ENCODE measurements at places on chromosomes 16 and 17.

DNA sequence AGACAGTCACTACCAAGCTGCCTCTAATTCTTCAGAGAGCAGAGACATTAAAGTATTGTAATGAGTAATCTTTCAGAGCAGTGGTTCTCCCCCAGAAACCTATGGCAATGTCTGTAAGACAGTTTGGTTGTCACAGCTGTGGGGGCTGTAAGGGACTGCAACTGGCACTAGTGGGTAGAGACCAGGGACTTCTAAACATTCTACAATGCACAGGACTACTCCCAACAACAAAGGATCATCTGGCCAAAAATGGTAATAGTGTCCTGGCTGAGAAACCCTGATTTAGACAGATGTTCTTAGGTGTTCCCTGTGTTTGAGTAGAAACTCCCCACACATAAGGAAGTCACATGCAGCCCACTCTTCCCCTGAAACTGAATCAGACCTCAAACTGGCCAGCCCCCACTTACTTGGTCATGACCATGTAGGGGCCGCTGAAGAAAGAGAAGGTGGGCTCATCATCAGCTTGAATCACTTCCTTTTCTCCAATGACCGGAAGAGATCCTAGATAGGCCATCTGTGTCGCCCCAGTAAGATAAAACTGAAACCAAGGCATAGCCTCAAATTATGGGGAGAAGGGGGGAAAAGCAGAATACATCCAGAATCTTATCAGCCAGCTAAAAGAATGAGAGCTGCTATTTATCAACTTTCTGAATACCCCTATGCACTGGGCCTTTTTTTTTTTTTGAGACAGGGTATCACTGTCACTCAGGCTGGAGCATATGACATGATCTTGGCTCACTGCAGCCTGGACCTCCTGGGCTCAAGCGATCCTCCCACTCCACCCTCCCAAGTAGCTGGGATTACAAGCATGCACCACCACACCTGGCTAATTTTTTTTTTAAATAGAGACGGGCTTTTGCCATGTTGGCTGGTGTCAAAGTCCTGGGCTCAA lies 75.8 kb downstream of the TEX14 start:
- DNase-seq = no peak

GRCh38 chr16:74168445-74168844 lies 128.2 kb upstream of the PSMD7 start:
- DNase-seq = no peak

GRCh38 chr16:63613701-63614100 lies 1508.2 kb downstream of the CDH11 start:
- no peak for DNase-seq

- DNase-seq = no peak
These were observed 24.7 kb upstream of the GPATCH8 start for GRCh38 chr17:44527954-44528353.

DNA sequence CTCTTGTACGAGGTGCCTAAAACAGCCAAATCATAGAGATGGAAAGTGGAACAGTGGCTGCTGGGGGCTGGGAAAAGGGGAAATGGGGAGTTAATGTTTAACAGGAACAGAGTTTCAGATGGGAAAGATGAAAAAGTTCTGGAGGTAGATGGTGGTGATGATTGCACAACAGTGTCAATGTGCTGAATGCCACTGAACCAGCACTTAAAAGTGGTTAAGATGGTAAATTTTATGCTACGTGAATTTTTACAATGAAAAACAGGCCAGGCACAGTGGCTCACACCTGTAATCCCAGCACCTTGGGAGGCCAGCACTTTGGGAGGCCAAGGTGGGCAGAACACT lies 130.4 kb downstream of the C16orf78 start:
- no peak for DNase-seq

DNA sequence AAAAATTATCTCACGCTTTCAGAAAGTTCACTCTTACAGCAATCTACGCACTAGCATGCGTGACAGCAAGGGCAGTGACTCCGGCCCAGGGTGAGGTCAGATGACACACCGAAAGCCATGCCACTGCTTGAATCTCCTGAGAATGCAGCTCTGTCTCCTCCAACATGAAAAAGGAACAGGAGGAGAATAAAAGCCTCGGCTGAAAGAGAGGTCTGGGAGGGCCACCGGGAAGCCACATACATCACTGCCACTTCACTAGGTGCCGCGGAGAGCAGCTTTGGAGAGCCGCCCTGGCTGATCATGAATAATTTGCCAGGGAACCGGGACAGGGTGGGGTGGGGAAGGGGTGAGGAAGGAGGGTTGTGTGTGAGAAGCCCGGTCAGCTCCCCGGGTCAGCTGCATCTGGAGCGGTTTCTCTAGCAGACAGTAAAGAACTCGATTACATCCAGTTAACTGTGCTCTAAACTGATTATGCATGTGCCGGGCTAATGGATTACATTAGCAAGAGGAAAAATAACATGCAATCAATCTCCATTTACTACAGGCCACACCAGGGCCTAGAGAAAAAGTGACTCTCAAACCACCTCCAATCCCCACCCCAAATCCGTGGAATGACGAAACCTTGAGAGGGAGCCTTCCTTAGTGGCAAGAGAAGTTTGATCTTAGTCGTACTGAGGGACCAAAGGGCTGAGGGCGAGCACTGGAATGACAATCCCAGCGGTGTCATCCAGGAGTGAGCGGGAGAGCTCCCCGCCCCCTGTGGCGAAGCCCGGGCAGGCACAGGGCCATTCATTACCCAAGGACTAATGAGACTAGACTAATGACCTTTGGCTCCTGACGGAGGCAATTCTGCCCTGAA lies 100.3 kb downstream of the ZFHX3 start:
- DNase-seq = no peak

GRCh38 chr16:3578121-3578520 lies 918 bp upstream of the NLRC3 start:
- peak; percentile 61 for DNase-seq

DNA sequence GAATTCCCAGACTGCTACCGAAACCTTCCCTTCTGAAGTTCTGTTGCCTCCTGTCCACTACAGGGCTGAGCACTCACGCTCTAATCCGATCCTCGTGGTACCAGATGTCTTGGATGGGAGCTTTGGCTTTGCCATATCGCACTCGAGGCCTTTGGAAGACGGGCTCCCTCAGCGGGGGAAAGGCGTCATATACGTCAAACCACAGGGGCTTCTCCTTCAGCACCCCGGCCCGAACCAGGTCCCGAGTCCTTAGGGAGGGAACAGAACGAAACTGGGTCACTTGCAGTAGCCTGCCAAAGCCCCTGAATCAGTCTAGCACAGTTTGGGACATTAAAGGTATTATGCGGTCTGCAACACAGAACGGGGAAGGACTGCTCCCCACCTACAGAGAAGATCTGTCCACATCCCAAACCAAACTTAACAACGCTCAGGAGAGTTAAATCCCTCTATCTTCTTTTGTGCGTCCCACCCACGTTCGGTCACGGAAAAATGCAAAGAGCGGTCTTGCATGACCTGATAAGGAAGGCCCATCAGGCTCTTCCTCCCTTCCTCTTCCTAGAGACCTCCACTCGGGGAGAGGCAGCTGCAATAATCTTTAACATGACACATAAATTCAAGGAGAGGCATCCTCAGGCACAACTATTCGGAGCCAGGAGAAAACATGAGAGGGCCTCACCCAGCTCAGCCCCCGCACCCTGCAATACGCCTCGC lies 526 bp downstream of the MRPS23 start:
- DNase-seq = no peak

DNA sequence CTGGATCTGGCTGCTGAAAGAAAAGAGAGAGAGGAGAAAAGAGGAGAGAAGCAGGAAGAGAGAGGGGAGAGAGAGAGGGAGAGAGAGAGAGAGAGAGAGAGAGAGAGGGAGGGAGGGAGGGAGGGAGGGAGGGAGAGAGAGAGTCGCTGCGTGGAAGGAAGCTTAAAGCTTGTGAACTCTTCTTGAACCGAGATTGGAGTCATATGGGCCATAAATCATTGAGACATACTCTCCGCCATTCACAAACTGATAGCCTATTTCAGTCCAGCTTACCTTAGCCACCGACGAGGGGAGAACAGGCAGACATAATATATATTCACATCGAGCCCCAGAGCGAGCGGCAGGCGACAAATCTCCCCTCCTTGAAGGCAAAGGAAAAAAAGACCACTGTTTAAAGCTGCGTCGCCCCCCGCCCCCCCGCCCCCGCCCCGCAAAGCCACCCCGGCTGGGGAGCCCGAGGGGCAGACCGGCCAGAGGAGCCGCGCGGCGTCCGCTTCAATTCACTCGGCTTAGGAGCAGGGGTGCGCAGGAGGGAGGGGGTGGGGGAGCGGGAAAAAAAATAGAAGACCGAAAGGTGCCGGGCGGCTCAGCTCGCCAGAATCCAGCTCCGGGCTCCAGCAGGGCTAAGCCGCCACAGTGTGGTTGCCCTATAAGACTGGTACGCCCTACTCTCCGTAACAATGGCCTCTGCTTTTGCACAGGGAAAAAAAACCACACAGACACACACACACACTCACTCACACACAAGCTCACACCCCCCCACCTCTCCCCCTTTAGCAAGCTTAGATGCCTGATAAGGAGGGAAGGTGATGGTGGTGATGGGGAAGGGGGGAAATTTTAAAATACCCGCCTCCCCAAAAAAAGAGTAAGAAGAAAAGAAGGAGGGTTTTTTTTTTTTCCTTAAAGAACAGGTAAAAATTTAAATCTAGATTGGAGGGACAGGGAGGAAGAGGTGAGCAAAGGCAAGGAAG lies 10.6 kb upstream of the HOXB2 start:
- peak; percentile 24 for DNase-seq

DNA sequence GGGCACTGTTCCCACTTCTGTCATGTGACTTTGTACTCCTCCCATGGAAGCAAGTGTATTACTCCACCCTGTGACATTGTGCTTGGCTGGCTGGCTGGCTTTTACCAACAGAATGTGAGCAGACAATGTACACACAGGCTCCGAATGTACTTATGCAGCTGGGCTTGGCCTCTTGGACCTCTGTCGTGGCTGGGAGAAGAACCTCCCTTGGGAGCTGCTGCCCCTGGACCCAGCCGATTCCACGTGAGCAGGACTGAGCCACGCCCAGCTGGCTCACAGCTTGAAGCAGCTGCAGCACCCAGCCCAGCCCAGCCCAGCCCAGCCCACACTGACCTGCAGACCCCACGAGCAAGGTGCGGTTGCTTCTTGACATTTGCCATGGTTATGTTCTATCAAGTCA lies 177.5 kb downstream of the RBFOX3 start:
- DNase-seq = no peak

- no peak for DNase-seq
These were observed 30.8 kb downstream of the CCDC42 start for GRCh38 chr17:8713878-8714277.

DNA sequence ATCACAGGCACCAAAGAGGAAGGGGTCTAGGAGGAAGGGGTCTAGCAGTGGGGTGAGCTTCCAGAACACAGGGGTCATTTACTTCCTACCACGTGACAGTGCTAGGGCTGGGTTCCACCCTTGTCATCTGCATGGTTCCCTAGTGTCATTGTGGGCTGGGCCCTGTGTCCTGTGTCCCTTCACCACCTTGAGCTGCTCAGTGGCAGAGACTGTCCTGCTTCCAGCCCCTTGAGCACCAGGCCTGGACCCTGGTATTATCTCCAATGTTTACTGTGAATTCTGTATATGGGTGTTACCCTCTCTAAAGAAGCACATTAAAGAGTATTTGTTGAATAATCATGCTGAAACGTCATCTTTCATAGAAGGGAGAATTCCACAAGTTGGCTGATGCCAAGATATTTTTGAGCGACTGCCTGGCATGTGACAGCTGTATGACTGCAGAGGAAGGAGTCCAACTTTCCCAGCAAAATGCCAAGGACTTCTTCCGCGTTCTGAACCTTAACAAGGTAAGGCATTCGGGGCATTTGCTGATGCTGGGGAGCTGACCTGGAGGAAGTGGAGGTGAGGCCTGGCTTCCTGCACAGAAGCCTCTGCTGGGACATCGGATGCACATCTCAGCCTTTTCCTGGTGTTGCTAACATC lies 5.5 kb downstream of the NARF start:
- no peak for DNase-seq

DNA sequence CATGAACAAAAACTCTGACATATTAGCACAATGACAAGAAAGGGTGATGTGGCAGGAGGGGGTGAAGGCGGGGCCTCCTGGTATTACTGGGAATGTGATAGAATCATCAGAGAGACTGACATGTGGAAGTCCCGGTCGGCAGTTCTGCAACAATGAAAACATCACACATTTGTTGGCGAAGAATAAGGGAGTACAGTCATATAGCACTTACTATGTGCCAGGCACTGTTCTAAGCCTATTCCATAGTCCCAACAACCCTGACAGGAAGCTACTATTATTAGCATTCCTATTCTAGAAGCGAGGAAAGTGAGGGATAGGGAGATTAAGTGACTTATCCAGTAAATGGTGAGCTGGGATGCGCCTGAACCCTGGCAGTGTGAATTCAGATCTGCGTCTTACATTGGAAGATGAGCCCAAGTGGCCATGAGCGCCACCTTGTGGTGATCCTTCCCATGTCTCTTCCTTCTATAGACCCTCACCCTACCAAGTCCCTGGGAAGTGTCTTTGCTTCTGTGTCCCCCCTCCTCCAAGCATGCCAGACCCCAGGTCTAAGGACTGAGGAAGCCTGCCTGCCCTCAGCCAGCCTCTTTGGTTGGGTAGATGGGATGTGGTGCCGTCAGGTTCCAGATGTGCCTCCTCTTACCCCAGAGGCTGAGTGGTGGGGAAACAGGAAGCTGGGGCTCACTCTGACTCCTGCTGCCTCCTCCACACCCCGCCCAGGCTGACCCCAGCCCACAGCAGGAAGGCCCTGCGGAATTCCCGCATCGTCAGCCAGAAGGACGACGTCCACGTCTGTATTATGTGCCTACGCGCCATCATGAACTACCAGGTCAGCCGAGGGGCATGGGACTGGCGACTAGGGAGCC lies 14.0 kb downstream of the FMNL1 start:
- peak; percentile 80 for DNase-seq

DNA sequence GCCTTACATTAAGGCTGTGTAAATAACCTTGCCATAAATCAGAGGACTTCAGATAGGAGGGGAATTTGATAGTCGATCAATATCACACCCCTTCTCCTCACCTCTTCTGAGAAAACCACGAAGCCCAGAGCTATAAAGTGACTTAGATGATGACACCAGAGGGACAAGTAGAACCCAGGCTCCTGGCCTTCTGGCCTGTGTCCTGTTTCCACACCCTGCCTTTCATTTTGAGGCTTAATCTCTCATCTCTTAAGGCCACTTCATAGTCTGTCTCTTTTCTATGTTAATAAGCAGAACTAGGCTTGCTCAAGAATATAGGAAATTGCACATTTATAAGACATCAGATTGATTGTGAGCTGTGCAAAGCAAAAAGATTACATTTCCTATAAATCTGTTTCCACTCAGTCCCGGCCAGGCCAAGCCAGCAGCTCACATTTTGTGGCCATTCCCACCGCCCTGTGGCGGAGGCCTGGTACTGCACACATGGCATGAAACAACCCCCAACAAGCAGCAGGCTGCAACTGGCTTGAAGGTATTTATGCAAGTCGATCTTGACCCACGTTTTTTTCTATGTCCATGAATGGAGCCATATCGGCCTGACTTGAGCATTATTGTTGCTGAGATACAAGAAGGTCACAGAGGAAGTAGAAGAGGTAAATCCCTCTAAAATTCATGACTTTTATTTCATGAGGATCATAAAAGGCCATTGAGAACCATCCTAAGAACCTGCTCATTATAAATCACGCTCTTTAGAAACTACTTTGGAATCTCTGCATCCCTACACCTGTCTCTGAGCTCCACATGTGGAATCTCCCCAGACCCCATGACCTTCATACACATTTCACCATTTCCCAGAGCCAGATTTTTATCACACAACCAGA lies 93.7 kb downstream of the PMP22 start:
- peak; percentile 6 for DNase-seq

- no peak for DNase-seq
These were observed 5.1 kb downstream of the MTSS2 start for GRCh38 chr16:70680495-70681381.

- no peak for DNase-seq
These were observed 72.9 kb downstream of the IL21R start for GRCh38 chr16:27474921-27475320.

All from CD4-positive, alpha-beta T cell treated with Interleukin-21 for 1 hour (primary cell).